Activated CD8-positive, alpha-beta memory T cell treated with anti-CD3 and anti-CD28 coated beads for 1 hour (primary cell): ENCODE measurements at places on chromosomes 6 and 20.

DNA sequence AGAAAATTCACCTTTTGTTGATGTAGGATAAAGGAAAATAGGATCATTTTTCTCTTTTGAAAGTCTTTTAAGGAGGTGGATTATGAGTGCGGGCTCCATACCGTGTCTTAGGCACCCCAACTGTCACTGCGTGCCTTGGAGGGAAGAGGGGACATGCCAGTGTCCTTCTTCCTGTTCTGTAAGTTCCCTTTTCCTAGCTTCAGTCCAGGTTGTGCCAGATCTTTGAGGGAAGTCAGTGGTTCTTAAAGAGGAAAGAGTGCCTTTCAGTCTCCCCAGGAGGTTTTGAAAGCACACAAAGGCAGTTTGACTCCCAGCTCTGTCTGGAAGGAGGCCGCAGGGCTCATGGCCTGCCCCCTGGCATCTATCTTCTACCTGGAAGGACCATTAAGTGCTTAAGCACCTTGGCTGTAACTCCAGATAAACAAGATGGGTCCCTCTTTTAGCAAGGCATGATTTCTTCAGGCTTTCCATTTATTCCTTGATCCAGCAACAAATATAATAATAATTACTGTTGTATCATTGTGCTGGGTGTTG lies 13.0 kb downstream of the EFCAB8 start:
- DNase-seq, result no peak

DNA sequence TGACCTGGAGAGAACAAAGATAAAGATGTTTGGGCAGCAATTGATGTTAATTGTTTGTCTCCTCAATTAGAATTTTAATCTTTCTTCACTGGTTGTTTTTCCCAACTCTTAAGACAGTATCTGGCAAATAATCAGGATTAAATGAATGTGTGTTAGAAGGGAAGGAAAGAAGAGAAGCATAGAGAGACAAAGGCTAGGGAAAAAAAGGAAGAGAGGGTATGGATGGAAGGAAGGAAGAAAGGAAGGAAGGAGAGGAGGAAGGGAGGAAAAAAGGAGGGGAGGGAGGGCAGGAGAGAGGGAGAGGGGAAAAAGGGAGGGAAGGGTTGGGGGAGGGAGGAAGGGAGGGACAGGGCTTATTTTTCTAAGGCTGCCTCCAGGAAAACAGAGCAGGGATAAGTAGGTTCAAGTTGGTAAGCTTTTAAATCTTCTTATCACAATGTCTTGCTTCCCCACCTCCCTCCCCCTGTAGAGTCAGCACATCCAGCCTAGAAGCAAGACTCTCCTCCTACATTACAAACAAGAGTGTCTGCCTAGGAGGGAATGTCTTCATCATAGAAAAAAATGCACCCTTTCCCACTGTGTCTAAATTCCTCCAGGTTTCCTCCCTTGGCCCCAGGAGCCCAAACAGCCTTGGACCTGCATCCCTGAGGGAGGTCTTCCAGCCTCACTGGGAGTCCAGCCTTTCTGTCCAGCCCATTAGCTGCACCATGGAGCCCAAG lies 447.8 kb upstream of the JARID2 start:
- no peak for DNase-seq

- DNase-seq, result no peak
Observed at GRCh38 chr6:19369785-19370184, 467.4 kb upstream of the ID4 start.

- no peak for DNase-seq
Observed at GRCh38 chr20:52060794-52061714, 130.5 kb downstream of the ZFP64 start.

- DNase-seq, result no peak
Observed at GRCh38 chr20:10218536-10219451, at the start of gene SNAP25. Gene SNAP25 (plus strand): TSS chr20:10218830. CDS start chr20:10275492, 56,662 bp downstream.

DNA sequence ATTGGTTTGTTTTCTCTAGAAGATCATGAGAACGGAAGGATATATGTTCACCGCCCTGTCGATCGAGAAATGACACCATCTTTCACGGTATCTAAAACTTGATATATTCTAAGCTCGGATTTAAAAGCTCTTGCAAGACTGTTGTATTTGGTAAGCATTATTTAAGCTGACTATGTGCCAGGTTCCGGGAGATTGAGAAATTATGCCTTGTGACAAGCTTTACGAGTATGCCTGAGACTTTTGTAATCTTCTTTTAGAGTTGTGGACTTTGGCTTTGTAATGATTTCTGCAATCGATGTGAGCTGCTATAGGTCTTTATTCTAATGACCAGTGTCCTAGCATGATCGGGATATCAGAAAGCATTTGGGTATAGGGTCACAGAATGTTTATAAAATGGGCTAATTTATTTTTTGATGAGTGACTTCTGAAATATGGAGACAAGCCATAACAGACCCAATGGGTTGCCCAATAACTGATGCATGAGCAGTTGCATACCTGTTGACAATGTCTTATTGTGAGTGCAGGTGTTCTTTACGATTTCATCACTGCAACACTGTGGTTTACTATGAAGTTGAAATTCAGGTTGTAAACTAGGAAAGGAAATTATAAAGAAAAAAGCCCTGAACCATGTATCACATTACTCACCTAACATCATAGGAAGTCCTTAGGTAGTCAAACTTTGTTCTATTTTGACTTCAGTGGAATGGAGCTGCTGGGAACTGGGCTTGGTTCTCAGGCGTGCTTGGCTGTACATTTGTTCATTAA lies 14.0 kb downstream of the CDH26 start:
- DNase-seq, result no peak

DNA sequence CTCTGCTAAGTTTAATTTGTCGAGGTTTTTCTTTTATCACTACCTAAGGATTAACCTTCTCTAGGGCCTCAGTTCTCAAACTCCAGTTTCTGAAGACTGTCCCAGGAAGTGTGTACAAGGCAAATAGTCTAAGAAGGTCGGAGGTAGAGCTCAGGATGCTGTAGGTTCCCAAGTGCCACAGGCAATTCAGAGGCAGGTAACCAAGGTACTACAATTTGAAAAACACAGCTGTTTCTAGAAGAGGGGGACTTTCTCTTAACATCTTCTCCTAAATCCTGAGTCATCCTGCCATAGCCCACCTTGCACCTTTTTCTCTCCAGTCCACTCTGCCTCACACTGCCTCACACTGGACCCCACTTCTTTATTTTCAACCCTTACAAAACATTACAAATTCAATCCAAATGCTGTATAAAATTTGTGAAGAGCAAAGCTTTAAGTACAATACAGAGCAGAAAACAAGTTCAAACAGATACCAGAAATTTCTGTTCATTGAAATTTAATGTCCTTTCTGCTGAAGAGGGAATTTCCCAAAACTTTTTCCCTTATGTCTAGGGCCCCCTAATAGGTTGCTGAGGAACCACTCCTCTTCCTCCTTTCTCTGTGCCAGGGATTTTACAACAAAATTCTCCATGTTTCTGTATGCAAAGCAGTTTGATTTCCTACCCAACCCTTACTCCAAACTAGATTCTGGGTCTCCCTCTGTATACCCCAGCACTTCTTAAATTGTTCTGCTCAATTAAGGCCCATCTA lies 43.0 kb downstream of the FRK start:
- DNase-seq, result no peak

DNA sequence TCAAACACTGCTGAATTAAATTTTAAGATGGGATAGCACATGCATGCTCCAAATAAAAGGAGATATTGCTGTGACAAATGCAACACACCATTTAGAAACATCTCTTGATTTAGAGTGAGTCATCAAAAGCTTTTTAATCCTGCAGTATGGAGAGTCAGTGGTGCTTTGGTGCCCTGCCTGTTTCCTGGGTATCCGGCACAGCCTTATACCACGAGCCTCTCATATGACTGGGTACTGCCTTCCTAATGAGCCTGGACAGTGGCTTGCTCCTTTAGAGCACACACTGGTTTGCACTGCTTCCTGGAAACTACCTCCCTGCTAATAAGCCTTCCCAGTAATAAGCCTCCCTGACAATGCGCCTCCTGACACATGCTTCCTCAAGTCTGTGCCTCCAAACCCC lies 65.3 kb upstream of the KCNK16 start:
- no peak for DNase-seq

DNA sequence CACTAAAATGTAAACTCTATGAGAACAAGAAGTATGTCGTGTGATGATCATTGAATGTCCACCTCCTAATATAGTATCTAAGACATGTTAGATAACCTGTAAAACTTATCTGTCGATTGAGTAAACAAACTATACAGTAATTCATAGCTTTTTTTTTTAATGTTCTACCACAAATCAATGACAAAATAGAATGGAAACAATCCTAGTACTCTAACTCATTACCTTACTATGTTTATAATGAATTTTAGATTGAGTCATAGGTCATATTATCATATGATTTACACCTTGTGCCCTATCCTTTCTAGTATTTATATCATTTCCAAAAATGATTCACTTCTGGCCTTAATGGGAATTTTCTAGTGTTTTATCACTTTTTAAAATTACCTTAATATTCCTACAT lies 6.1 kb downstream of the VTA1 start:
- no peak for DNase-seq

DNA sequence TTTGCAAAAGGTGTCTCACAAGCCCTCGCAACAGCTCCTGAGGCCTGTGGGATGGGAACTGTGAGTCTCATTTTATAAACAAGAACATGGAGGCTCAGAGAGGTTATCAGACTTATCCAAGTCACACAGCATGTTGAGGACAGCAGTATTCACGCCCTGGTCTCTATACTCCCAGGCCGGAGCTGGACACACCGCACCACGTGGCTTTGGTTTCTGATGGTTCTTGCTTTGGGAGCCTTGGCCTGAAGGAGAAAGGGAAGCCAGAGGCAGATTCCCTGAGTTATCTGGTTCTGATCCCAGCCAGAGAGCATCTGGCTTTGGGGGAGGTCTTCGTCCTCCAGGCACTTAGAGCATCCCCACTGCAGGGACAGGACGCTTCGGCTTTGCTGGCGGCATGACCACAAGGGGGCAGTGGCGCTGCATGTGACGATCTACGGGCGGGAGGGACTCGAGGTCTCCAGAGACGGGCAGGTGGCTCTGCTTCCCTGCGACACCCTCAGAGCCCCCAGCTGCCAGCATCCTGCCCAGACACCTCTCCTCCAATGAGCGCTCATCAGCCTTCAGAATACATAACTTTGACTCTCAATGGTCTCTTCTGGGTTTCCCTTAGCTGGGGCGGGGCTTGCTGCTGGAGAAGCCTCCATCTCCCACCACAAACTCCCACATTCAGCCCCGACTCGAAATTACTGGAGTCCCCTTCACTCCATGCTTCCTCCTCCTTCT lies 51.4 kb upstream of the SAYSD1 start:
- DNase-seq, result peak; percentile 76

GRCh38 chr20:9262653-9263194 lies 193.8 kb downstream of the PLCB4 start:
- DNase-seq, result no peak

- no peak for DNase-seq
Observed at GRCh38 chr6:104896914-104897313, 37.2 kb upstream of the HACE1 start.

DNA sequence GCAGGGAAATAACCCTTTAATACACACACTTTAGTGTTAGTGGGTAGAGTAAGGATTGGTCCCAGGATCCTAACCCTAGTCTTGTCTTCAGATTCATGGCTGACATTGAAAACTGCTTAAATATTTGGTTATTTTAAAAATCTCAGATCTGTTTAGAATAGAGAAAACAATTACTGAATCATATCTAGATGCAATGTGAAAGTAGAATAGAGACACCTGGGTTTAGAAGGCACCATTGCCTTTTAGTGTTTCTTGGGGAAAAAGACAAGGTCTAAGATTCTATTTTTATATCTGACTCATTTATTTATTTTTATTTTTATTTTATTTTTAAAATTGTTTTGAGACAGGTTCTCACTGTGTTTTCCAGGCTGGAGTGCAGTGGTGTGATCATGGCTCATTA lies 6.0 kb downstream of the DDX43 start:
- DNase-seq, result no peak
